ENCODE measurements at places on chromosomes 16 and 17.

DNA sequence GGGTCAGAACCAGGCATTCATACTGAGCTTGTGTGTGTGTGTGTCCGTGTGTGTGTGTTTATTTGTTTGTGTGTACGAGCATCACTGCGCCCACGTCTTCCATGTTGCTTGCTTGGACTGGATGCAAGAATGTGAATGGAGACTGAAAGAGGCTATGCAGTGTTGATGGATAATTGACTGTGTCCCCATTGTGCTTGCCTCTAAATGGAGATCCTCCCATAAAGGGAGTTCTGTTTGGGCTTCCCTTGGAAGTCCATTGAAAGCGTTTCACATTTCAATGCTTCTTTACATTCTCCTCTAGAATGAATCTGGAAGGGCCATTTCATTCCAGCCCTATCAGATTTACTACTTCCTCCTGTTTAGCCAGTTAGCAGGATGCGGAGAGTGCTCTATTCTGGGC, 124.0 kb downstream of the GP2 start:
- DNase-seq = no peak

GRCh38 chr17:77704048-77704815, 254.3 kb upstream of the TNRC6C start:
- no peak for DNase-seq

DNA sequence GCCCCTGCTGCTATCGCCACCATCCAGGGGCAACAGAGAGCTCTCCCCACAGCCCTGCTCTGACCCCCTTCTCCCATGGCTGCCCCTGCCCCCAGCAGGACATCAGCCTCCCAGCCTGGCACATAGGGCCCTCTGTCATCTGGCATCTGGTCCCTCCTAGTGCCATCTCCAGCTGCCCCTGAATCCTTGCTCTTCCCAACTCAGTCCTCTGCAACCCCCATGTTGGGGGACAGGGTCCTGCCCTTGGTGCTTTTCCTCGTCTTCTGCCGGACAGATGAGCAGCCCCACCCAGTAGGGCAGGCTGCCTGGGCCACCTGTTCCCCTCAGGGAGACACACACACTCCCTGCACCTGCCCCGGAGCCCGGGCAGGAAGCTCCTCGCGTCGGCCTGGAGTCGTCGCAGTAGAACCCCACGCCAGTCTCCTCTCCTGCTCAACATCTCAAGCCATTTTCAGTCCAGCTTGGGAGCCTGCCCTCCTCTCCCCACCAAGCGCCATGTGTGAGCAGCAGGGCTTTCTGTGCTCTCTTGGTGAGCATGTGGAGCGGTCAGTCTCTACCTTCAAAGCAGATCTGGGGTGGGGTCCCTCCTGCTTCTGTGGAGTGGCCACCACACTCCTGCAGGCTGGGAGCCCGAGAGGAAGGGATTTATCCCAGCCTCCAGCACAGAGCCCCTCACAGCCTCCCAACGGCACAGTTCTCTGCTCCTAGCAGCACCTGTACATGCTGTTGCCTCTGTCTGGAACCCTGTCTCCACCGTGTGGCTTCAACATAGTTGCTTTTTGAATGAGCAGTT, 28.2 kb downstream of the TNFRSF13B start:
- no peak for DNase-seq

DNA sequence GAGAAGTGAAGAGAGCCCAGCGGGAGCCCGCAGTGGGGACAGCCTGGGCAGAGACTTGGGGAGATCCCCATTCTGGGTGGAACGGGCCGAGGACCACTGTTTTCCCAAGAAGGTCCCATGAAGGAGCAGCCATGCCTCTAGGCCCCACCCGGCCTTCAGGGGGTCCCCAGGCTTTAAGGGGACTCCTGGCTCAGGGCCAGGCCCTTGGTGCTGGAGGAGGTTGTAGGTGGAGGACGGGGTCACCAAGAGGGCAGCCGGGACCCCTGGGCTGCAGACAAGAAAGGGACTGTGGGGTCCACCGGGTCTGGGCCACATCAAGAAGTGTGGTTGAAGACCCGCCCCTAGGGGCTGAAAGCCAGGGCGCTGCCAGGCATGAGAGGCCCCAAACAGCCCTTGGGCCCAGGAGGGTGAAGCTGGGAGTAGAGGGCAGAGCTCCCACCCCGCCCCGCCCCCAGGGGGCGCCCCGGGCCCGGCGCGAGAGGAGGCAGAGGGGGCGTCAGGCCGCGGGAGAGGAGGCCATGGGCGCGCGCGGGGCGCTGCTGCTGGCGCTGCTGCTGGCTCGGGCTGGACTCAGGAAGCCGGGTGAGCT, at the start of gene PRSS21:
Gene PRSS21 (plus strand): TSS at position 487 of the 589 bp plus-strand sequence. CDS start 32 bp downstream, at position 519.
- DNase-seq = peak; percentile 47

GRCh38 chr16:19835968-19836421, 48.7 kb downstream of the GPRC5B start:
- DNase-seq = no peak

- DNase-seq = no peak
These were observed 2.8 kb downstream of the LLGL1 start for GRCh38 chr17:18228176-18228682.

DNA sequence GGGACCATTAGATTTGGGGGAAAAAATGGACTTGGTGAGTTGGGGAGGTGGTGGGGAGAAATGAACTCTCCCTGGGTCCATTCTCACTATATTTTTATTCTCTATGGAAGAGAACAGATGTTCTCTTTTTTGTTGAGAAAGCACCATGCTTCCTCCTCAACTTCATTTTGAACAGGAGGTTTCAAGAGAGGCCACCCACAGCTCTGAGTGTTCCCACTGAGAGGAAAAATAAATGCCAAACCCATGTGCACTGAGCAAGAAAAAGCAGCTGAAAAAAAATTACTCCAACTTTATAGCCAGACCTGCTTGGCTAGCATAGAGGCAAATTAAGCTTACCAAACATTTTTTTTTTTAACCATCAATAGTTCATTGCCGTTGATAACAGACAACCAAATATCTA, 883.6 kb downstream of the KCNJ2 start:
- no peak for DNase-seq

DNA sequence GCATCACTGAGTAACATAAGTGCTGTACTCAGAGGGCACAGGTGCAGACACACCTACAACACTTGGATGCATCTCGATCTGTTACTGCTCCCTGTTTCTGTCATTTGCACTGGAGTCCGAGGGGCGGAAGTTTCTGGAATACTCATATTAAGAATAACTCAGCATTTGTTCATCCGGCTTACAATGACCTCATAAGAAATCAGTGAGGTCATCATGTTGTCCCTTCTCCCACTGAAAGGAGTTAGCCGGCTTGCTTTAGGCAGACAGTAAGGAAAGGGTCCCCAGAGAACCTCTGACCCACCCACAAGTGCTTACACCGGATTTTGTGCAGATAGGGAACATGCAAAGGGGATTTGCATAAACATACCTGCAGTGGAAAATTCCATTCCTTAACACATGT, 344.7 kb downstream of the HAPSTR1 start:
- no peak for DNase-seq

DNA sequence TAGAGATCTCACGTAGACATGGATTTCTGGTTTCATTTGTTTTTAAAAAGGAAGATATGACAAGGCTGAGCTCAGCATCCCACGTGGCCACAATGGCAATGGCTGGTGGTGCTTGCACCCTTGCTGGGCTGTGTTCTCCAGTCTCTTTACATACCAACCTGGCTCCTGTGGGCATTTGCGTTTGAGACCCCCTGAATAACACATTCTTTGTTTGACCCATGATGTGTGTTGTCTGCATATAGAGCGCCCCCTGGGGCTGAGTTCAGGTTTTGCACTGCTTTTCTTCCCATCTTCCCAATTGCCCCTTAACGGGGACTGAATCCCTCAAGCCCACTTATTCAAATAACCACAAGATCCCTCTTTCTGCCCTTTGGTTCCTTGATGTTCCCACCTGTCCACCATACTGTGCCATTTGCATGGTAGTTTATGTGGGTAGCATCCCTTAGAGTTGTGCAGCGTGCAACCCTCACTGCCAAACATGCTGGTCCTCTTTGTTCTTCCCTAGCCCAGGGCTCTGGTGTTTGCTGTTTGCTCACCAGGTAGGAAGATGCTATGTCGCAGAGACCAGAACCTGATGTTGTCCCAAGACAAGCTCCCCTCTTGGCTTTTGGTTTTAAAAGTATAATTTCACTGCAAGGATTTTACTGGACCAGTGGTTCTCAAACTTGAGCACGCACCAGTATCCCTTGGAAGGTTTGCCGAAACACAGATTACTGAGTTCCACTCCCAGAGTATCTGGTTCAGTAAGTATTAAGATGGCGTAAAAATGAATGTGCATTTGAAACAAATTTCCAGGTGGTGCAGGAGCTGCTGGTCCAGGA, 38.5 kb upstream of the NKD1 start:
- DNase-seq = peak; percentile 32

GRCh38 chr16:50153596-50154419, 702 bp downstream of the TENT4B start:
- DNase-seq = peak; percentile 45

DNA sequence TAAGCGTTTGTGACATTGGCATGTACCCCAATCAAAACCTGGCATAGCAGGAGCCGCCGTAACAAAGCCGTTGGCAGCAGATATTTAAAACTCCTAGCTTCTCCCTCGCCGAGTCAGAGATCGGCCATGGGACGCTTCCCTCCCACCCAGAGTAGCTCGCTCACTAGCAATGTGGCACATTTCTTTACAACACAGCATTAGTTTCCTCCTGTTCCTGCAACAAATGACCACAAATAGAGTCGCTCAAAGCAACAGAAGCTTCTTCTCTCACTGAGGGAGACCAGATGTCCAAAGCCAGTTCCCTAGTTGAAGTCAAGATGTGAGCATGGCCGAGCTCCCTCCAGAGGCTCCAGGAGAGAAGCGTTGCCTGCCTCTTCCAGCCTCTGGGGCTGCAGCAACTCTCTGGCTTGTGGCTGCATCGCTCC, 106.7 kb downstream of the RBFOX3 start:
- DNase-seq = peak; percentile 12

DNA sequence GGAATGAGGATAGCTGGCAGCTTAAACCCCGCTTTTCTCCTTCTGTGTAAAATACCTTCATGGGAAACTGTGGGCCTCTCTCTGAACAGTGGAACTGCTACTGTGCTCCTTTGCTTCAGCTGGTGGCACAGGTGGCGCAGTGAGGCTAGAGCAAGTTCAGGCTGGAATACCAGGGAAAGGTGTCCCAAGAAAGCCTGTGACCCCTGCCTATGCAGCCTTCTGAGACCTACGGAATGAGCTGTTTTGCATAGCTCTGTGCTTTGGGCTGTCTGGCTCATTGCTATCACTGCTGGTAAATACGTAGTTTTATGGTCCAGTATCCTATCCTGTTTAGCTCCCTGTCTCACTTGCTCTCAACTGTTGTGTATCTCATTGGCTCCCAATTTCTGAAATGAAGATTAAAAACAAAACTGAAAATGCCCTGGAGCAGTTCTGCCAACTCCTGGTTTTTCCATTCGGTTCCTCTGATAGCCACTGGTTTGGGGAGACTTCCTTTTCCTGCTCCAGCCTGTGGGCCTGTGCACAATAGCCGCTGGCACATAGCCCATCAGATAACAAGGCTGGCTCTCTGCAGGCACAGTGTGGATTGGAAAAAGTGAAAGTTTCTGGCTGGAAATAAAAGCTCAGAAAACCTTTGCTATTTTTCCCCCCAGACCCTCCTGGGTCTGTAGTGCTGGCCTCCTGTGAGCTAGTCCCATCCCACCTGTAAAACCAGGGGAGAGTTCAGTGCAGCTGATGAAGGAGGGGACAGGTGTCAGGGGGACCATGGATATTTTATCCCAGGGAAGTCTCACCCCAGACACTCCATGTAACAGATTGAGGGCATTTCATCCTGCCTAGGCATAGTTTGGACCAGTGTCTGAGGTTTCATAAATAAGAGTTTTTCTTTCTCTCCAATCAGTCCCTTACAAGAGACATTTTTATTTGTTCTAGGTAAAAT, 24.0 kb downstream of the LIMD2 start:
- peak; percentile 94 for DNase-seq

- no peak for DNase-seq
These were observed 4.7 kb downstream of the RPL13 start for GRCh38 chr16:89565256-89565505.

DNA sequence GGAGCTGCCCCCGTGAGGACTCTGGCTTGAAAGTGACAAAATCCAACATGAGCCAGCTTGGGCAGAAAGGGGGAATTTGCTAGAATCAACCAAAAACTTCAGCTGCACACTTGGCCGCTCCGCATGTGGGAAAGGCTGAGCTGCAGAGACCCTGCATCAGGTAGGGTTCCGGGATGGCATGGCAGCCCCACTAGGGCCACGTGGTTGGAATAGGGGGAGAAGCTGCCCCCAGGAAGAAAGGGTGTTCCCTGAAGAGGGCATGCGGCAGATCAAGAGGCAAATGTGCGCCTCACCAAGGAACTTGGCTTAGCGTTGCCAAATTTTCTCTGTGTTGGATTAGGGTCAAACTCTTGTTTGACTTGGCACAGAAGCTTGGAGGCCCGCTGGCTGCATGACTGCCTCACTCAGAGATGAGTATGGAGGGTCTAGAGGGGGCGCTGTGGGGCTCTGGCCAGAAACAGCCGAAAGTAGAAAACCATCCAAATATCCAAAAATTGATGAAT, 29.2 kb upstream of the WFIKKN2 start:
- DNase-seq = no peak

DNA sequence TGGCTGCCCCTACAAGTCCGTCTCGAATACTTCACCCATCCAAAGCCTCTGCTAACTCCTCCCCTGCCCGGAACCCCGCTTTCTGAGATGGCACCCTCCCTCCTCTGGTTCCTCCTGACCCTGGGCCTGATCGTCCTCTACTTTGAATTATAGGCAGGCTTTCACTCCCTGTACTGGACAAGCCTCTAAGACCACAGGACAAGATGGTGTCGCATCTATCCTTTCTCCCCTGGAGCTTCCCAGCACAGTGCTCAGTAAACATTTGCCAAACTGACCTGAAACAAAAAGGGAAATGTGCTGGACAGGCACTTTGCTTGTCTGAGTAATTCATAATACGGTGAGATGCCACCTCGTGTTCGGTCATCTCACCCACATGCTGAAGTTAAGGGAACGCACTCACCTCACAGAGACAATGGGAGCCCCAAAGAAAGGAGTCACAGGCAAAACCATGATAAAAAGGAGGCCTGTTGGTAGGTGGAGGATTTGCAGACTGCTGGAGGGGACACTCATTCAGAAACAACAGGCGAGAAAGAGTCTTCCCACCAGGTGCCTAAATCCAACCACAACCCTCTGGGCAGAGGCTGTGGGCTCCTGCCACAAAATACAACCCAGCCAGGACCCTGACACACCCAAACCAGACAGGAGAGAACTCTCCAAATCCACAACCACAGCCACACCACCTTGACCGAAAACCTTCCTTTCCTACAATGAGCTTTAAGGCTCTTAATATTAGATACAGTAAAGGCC, 28.2 kb downstream of the SNN start:
- DNase-seq = no peak

GRCh38 chr16:11611871-11612664, 25.3 kb upstream of the LITAF start:
- peak; percentile 64 for DNase-seq

GRCh38 chr17:61159221-61159814, 240.3 kb upstream of the TBX2 start:
- DNase-seq = peak; percentile 77

GRCh38 chr16:23052908-23053580, 96.2 kb downstream of the USP31 start:
- no peak for DNase-seq

GRCh38 chr17:7548585-7549400, at the start of gene TNFSF12:
TNFSF12 (plus strand) TSS chr17:7549058; CDS start chr17:7549154, 96 bp downstream.
- DNase-seq = no peak
